ENCODE measurements at places on chromosomes 2 and 18.

GRCh38 chr2:76642129-76642528 is 880.0 kb downstream of the LRRTM4 start:
- DNase-seq = no peak

DNA sequence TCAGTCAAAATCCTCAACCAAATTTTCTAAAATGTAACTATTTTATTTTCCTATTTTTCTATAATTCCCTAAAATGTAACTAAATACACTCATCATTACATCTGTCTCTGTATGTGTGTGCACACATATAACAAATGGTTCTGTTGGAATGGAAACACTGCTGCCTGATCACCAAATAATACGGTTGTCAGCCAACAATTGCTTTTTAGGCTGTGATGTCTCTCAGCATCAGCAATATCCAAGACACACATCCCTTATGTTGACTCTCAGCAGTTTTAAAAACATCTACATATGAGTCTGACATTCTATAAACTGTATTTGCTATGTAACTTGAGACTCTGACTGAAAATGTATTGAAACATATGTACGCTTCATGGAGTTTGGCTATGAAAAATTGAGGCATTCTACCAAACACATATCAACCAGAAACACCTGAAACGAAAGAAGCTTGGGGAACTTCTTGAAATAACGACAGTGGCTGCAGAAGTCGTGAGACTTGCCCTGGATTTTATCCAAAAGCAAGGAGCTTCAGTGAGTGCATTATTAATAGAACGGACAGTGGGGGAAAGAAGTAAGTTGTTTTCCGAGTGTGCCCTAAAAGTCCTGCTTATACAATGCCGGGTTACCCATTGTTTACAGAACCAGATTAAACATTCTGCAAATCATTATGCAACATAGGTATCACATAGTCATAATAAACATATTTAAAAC is 110.2 kb upstream of the ITGB6 start:
- no peak for DNase-seq

DNA sequence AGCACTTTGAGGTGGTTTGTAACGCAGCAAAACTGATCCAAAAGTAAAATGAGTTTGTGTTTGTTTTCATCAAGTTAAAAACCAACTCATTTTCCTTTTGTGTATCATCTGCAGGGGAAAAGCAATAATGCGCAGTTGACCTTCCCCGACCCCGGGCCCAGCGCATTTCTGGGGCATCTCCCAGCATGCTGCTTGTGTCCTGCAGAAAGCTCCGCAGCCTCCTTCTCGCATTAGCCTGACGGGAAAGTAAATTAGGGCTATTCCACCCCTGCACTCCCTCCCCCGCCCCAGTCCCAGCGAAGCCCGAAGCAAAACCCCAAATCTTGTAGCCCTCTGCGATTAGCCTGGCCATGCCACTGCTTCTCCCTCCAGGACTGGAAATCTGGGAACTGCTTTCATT is 82.0 kb upstream of the PPM1B start:
- DNase-seq = no peak

DNA sequence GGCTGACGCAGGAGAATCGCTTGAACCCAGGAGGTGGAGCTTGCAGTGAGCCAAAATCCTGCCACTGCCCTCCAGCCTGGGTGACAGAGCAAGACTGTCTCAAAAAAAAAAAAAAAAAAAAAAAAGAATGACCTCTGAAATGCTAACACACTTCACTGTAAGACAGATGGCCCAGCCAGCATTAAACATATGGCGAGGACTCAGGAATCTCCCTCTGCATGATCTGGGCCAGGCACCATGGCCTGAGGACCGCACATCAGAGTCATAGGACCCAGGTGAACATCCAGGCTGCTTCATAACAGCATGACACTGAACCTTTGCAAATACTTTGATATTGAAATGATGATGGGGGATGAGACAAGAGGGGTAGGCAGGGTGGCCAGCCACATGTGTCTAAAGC is 56.1 kb upstream of the DNMT3A start:
- DNase-seq = no peak
